CD8-positive, alpha-beta memory T cell (primary cell): ENCODE measurements at places on chromosomes 1 and 21. TPM values are rescaled to one million over a fixed set of nuclear protein-coding genes. Genes with fewer than 3 reads are reported as not detected.
A peak's percentile ranks its signal among the peaks of the same experiment; 100 is the strongest.

The PGBD2 gene
- 7.0 TPM for total RNA-seq

The CYP4B1 gene
- total RNA-seq: not detected

The SHE gene
- not detected for total RNA-seq

The ZNF648 gene
- not detected for total RNA-seq

The KRTAP19-1 gene
- not detected for total RNA-seq

- H3K36me3 ChIP-seq: no peaks in the 10 kb centered on the region
- no peak overlapping the region for H3K27ac ChIP-seq
- H3K27me3 ChIP-seq: no peaks in the 10 kb centered on the region
These were observed 26.7 kb downstream of the SUSD4 start for GRCh38 chr1:223337174-223337869.

DNA sequence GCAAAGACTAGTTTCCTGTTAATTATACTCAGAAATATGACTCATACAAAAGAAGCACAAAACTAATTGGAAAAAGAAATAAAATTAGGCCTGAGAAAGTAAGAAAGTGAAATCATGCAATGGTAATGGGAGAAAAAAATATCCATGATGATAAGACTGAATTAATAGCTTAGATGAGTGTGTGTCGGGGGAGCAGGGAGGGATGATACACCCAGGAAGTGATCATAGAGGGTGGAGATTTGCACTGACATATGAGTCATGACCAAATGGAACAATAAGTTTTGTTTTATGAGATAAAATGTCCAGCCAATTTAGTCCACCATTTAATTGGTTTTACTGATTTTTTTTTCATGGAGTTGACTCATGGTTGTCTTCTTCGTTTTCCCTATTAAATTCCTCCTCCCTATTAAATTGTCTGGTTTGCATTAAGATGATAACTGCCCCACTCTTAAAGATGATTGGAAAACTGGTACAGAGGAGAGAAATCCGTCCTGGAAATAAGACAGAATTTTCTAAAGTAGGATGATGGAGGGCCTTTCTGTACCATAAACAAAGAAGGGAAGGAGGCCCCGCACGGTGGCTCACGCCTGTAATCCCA is 111.7 kb upstream of the KCNJ6 start:
- H3K27me3 ChIP-seq: no peaks in the 10 kb centered on the region
- H3K36me3 ChIP-seq: no peaks in the 10 kb centered on the region
- H3K27ac ChIP-seq: no peak overlapping the region
- H3K4me1 ChIP-seq: no peaks in the 10 kb centered on the region

GRCh38 chr1:226327761-226328162 is 18.8 kb upstream of the LIN9 start:
- H3K4me3 ChIP-seq: no peak overlapping the region
- no peak for DNase-seq
- H3K4me1 ChIP-seq: no peaks in the 10 kb centered on the region
- H3K27ac ChIP-seq: no peak overlapping the region

DNA sequence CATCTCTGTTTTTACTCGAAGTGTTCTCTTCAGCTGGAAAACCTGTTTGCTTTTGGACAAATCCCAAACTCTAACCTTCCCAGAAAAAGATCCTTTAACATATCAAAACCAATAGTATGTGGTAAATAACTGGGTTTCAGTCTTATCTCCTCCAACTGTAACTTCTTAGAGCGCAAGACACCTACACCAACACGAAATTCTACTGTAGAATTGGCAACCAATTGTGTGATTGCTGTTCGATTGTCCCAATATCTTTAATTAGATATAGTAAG is 5.8 kb upstream of the MPZL1 start:
- H3K4me3 ChIP-seq: peak overlapping the region; percentile 93
- no peaks in the 10 kb centered on the region for H3K36me3 ChIP-seq
- peak overlapping the region; percentile 71 for H3K27ac ChIP-seq
- DNase-seq: no peak
- no peaks in the 10 kb centered on the region for H3K27me3 ChIP-seq
- H3K4me1 ChIP-seq: peaks cover 26% of the 10 kb centered on the region

GRCh38 chr1:33152685-33153432 is 29.0 kb downstream of the TRIM62 start:
- DNase-seq: no peak
- no peaks in the 10 kb centered on the region for H3K27me3 ChIP-seq
- no peak overlapping the region for H3K4me3 ChIP-seq
- H3K36me3 ChIP-seq: no peaks in the 10 kb centered on the region

- H3K4me1 ChIP-seq: peaks cover 6% of the 10 kb centered on the region
- no peak overlapping the region for H3K27ac ChIP-seq
- no peak for DNase-seq
- H3K27me3 ChIP-seq: no peaks in the 10 kb centered on the region
These were observed 186.4 kb downstream of the MRPL39 start for GRCh38 chr21:25420831-25421230.

GRCh38 chr1:4379451-4380175 is 274.8 kb upstream of the AJAP1 start:
- H3K4me3 ChIP-seq: no peak overlapping the region
- no peak for DNase-seq
- no peaks in the 10 kb centered on the region for H3K36me3 ChIP-seq
- no peaks in the 10 kb centered on the region for H3K27me3 ChIP-seq
- no peak overlapping the region for H3K27ac ChIP-seq

GRCh38 chr1:234961456-234962339 is 166.9 kb downstream of the TOMM20 start:
- DNase-seq: no peak
- no peak overlapping the region for H3K4me3 ChIP-seq
- H3K27me3 ChIP-seq: no peaks in the 10 kb centered on the region
- H3K4me1 ChIP-seq: peaks cover 57% of the 10 kb centered on the region
- H3K36me3 ChIP-seq: no peaks in the 10 kb centered on the region

DNA sequence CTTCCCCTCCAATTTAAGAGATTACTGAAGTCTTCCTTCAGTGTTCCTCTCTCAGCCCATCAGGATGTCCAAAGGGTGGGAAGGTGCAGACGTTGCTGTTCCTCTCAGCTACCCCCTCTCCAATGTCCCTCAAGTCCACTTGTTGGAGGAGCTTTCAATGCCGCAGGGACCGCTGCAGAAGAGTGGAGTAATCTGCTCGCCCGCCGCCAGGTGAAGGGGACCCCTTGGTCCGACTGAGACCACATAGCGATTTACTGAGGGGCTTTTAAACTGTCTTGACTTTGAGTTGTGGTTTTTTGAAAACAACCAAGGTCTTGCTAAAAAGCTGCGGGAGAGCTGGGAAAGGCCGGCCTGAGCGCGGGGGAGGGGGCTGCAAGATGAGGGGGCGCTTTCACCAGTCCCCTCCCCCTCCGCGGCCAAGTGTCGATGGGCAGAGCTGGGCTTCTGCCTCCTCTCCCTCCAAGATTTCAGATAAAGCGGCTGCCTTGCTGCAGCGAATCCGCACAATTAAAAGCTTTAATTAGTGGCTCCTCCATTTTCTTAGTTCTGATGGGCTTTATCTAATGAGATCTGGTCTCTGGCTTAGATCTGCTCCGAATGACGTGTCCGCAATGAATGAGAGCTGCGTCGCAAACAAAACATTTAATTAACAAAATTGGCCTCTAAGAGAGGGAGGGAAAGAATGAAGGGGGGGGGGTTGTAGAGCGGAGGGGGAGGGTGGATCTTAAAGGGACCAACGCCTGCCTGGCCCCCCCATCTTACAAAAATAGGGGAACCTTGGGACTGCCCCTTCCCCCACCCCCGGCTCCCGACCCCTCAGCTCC is 5.9 kb downstream of the LMO4 start:
- no peaks in the 10 kb centered on the region for H3K27me3 ChIP-seq
- peak overlapping the region; percentile 53 for H3K27ac ChIP-seq
- DNase-seq: no peak
- peak overlapping the region; percentile 49 for H3K4me3 ChIP-seq
- H3K4me1 ChIP-seq: peaks cover 50% of the 10 kb centered on the region
